ENCODE measurements at places on chromosomes 2 and 18. TPM values are rescaled to one million over a fixed set of nuclear protein-coding genes. Genes with fewer than 3 reads are reported as not detected.
A peak's percentile ranks its signal among the peaks of the same experiment; 100 is the strongest.

DNA sequence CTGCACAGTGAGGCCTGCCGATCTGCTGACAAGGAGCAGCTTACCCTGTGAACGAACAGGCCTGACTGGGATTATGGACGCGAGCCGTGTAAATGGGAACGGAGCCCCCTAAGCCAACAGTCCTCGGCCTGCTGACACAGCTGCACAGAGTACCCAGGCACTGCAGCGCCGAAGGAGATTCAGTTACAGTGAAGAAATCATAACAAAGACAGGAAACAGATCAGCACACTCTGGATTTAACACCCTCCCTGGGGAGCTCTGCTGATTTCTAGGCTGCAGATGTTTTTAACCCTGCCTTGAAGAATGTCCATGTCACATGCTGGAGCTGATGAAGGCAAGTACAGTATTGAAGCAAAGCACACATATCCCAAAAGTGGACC is 43.4 kb downstream of the COLEC12 start:
- peak; percentile 25 for DNase-seq

DNA sequence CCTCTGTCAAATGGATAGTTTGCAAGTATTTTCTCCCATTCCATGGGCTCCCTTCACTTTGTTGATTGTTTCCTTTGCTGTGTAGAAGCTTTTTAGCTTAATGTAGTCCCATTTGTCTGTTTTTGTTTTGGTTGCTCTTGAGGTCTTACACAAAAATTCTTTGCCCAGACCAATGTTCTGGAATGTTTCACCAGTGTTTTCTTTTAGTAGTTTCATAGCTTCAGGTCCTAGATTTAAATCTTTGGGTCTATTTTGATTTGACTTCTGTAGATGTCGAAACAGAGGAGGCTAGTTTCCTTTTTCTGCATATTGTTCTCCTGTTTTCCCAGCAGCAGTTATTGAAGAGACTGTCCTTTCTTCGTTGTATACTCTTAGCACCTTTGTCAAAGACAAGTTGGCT is 351.6 kb downstream of the PTPRM start:
- DNase-seq: no peak

- DNase-seq: no peak
These were observed 34.2 kb upstream of the PPP4R1 start for GRCh38 chr18:9648431-9649163.

DNA sequence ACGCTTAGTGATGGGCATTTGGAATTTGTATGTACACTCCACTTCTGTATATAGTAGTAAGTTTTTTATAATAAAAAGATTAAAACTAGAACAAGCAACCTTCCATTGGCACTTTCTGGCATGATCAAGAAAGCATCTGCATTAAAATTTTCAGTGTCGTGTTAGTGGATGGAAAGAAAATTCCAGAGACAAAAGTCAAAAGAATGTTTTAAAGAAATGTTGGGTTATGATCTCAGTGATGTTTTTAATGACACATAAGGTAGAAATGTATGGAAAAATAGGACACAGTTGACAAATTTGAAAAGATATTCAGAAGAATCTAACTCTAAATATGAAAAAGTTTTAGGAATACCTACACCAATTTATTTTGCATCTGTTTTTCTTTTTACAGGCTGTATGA is 126.1 kb upstream of the FAM117B start:
- DNase-seq: no peak

DNA sequence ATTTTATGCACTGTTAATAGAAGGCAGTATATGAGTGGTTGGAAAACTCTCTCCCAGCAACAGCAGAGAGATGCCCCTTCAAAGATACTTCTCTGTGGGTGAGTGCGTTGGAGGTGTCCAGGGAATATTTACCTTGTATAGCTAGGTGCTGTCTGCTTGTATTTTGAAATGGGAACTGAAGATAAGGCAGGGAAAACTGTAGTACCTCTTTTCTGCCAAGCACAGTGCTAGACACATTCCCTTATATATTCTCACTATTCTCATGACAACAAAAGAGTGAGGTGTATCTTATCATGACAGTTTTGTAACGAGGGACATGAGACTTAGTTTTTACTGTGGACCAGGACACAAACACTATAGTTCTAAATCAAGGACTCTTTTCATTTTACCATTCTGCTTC is 2.1 kb downstream of the TTC39C start:
- DNase-seq: no peak

DNA sequence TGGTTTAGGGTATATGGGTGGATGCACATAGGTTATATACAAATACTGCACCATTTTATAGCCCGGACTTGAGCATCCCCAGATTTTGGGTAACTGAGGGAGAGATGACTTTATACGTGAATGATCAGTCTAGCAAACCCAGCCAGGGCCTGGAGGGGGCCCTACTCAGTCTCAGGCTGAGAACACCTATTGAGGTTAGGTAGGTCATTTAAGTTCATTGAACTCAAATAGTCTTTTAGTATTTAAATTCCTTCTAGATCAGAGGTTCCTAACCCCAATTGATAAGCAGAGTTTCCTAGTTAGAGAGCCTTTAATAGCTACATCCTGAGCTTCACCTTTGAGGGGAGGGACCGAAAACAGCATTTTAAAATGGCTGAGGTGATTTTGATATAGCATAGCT is 487.0 kb downstream of the DCC start:
- DNase-seq: no peak

GRCh38 chr2:202115479-202115971 is 42.5 kb downstream of the KIAA2012 start:
- no peak for DNase-seq

DNA sequence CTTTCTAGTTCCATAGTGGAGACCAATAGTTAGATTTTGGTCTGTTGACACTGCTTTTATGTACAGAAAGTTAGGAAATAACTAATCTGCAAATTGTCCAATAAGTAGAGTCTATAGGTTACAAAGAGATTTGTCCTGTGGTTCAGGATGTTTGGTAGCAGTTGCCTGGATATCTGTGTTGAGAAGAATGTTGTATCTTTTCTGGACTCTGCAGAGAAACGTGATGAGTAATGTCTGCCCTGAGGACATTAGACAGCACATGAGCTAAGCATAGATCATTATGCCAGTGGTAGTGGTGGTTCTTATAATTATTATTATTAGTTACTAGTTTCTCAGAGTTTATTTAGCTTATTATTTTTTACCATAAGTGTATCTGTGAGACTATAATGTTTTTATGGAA is 65.8 kb downstream of the ANKRD62 start:
- no peak for DNase-seq

GRCh38 chr2:201138401-201138970 is 22.5 kb downstream of the CFLAR start:
- no peak for DNase-seq

GRCh38 chr2:1321321-1321720 is 91.9 kb upstream of the TPO start:
- no peak for DNase-seq

DNA sequence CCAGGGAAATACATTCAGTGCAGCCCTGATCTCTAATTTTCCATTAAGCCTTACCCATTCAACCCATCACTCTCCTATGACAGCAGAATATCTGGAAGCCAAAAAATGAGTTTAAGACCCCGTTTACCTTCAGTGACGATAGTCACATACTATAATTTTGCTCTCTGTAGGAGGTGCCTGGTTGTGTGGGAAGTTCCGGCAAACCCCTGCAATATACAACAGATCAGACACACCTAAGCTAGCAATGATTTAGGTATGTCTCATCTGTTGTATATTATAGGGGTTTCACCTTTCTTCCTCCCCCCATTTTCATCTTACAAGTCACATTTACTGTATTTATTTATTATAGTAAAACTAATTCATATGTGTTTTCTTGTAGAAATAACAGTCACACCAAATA is 101.7 kb downstream of the DOCK10 start:
- no peak for DNase-seq

DNA sequence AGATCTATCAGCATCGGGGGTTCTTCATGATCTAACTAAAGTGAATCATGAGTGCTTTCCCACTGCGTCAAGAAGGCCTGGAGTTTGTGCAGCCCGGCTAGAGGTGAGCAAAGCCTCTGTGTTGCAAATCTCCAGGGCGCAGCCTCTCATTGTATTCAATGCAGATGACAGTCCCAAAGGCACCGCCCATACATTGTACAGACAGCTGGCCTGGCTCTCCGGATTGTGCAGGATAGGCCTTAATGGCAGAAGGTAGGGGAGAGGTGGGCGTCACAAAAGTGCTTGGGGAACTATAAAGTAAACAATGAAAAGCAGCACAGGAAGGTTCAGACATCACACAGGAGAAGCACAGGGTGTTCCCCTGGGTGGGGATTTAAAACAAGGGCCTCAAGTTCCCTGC is 907 bp upstream of the GYPC start:
- DNase-seq: no peak

DNA sequence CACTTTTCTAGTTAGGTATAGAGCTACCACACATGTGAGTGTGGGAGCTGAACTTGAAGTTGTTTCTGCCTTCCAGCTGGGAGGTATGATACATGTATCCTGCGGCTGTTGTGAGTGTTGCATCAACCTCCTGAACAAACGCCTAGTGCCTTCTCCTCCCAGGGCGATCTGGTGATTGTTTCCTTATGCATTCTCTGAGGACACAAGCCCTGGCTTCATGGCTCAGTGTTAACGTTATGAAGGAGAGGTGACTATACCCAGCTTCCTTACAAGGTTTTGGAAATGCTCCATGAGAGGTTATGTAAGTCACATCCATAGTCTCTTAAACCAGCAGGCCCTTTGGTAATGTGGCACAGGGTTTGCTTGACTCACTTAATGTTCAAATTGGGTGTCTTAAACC is 64.9 kb downstream of the SPRED2 start:
- no peak for DNase-seq

- DNase-seq: no peak
These were observed 35.1 kb downstream of the SLC4A3 start for GRCh38 chr2:219662566-219662965.

DNA sequence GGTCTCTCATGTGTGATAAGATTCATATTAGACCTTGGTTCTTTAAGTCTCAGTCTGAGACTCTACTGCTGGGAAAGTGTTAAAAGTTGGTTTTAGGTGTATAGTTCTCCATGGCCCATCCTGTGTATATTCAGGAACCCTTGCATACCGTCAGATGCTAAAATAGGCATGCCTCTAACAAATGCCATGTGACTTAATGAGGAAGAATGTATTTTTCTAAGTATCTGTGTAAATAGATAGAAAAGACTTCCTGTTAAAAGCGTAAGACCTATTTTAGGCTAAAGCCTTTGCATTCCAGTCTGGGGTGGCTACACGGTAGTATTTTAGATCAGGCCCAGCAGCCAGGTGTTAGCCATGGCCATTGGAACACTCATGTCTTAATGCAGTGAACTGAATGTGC is 73.3 kb downstream of the RHBDD1 start:
- DNase-seq: no peak

DNA sequence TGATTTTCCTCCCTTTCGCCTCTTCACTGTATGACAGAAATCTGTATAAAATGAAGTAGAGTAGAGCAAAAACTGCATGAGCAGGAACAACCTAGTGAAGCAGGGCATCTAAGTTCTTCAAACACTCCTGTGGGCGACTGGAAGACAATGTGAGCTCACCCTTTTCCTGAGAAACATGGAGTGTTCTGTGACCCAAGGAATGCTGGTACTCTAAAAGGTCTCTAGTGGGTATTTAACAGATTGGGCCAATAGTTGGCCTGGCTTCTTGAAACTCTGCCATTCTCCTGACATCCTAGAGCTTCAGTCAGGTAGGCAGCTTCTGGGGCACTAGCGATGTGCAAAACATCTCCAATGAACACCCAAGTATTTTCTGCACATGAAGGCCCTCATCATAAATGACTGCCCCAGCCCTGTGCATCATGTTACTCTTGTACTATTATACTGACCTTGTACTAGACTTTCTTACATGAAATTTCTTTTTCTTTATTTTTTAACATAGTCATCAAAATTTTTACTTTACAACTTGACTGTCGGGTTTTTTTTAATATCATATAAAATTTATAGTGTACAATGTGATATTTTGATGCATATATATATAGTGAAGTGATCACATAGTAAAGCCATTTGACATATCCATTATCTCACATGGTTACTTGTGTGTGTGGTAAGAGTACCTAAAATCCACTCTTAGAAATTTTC is 294.6 kb upstream of the SESTD1 start:
- DNase-seq: no peak

GRCh38 chr2:216464104-216464720 is 34.4 kb upstream of the RPL37A start:
- no peak for DNase-seq

DNA sequence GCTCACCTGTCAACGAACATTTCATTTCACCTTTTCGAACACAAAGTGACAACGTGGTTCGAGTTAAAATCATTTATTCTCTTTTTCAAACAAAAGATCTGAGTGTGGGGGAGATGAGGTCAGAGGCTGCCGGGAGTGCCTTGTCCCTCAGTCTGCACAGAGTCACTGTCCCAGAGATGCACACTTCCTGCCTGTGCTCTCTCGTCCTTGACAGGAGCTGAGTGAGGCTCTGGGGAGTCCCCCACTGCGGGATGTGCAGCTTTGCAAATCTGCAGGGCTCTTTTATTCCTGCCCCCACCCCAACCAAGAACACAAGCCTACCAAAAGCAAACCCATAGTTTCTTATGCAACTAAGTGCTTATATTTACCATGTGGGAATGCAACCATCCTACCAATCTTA is 497.8 kb downstream of the EIPR1 start:
- DNase-seq: no peak

DNA sequence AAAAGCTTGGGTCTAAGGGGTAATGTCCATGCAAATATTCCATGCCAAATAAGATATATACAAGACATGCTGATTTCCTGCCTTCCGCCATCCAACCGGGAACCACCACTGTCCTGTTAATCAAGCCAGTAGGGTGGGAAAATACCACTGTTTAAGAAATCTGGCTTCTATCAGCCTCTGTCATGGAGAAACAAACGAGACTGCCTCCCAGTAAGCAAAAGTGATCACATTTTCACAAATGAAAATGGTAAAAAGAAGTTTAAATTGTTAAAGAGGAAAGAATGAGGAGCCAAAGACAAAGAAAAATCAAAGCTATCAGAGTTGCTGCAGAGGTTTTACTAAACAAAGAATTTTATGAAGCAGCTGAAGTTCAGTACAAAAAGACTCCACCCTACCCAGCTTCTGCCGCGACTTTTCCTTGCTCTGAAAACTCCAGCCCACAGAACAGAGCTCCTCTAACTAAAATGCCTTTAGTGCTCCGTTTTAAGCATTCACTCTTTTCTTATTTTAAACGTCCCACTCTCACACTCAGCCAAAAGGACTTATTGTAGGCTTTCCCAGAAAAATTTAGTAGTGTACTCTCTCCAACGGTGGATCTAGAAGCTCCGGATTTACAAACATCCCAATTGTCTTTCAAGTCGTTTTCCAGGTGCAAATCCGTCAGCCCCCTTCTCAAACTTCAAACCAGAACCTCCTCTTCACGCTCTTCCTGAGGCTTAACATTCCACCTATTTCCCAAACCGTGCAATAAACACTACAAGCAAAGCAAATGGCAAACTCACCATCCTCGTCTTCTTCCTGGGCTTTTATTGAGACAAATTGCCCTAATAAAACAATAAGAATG is 613 bp downstream of the COL5A2 start:
- DNase-seq: peak; percentile 18

The UGT1A5 gene
- total RNA-seq: not detected

The SLC38A11 gene
- 0.34 TPM for total RNA-seq

The DCDC2C gene
- total RNA-seq: not detected

The SERPINB3 gene
- not detected for total RNA-seq

The PTPRM gene
- 256 TPM for total RNA-seq

Data from glomerular endothelial cell (primary cell).